ENCODE measurements at places on chromosomes 3 and 15. TPM values are rescaled to one million over a fixed set of nuclear protein-coding genes. Genes with fewer than 3 reads are reported as not detected.

DNA sequence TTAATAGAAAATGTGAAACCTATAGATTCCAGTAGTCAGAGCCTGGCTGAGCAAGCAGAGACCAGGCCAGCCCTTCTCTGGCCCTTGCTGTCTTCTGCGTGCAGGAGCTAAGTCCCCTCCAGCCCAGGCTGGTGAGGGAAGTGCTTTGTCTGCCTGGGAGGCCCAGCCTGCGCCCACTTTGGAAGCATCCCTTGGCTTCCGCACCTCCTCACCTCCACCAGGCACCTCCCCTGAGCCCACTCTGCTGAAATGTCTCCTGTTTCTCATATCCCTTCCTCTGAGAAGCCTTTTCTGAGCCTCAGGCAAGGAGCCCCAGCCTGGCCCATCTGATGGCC, 45.3 kb downstream of the ALDH1L1 start:
- no peak for ATAC-seq

DNA sequence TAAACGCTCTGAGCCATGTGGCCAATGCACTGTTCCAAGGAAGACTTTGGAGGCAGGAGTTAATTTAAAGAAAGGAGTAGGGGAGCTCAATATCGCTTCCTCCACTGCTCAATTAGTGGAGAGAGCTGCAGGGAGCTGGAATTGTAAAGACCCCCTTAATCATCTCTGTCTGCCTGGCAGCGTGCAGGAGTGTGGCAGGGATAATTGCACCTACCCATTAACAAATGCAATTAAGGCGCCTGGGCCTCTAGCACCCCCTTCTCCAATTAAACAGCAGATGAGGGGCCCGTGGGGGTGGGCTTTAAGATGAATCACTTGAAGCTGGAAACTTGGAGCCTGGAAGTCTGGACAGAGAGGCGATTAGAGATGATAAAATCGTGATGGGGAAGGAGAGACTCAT, 61.7 kb upstream of the GLCE start:
- ATAC-seq = no peak

GRCh38 chr3:48650723-48651122, 12.0 kb downstream of the CELSR3 start:
- ATAC-seq = no peak

DNA sequence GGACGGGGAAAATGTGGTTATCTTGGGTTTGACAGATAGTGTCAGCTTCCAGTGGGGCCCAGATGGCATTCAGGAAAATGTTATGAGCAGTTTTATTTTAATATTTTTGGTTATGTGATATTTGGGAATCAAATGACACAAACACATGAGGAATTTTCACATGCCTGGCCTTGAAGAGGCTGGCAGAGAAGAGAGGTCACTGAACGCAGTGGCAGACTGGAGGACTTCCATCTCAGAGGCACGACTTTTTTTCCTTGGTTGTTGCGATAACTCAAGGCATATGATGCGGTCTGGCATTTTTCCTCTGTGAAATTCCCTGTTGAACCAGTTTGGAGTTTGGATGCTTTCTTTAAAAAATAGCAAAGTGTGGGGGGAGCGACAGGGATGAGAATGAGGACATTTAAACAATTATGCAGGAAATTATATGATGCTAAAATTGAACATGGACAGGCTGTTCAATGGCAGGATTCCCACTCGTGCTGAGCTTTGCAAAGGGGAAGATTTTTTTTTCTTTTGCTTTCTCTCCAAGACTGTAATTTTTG, 36.9 kb upstream of the ARPP21 start:
- no peak for ATAC-seq

- ATAC-seq = peak; percentile 22
Observed at GRCh38 chr15:40106203-40107161, 2.2 kb downstream of the BMF start.

GRCh38 chr3:119677641-119677934, 382 bp upstream of the COX17 start:
- no peak for ATAC-seq

DNA sequence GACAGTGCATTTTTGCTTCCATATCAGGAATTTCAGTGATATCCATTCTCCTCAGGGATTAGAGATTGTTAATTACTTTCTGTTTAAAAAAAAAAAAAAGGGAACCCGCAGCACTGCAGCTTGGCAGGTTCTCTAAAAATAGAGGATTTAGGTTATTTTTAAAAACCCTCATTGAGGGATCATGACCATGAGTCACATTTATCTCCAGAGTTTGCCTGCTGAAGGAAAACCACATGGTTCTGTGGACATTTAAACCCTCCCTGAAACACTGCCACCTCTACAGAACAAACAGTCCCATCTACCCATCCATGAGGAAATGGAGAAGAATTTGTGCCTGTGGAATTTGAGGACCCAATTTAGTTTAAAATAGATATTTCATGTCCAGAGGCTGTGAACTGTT, 66.2 kb upstream of the UBE2E1 start:
- no peak for ATAC-seq

- no peak for ATAC-seq
Observed at GRCh38 chr15:72873379-72874233, 90.0 kb upstream of the ADPGK start.

GRCh38 chr3:168250415-168250861, 154.7 kb upstream of the GOLIM4 start:
- no peak for ATAC-seq

DNA sequence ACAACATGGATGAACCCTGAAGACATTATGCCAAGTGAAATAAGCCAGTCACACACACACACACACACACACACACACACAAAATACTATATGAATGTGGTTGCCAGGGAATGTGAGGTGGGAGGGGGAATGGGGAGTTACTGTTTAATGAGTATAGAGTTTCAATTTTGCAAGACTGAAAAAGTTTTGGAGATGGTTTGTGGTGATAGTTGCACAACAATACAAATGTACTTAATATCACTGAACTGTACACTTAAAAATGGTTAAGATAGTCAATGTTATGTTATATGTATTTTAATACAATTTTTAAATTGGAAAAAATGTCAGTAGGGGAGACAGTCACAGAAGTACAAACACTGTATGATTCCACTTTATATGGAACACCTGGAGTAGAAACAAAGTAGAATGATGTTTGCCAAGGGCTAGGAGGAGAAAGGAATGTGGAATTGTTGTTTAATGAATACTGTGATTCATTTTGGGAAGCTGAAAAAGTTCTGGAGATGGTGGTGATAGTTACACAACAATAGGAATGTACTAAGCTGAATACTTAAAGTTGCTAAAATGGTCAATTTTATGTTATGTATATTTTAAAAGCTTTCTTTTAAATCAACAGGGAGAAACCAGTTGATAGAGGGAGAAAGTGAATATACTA, 76.6 kb downstream of the RPL39L start:
- ATAC-seq = peak; percentile 28

DNA sequence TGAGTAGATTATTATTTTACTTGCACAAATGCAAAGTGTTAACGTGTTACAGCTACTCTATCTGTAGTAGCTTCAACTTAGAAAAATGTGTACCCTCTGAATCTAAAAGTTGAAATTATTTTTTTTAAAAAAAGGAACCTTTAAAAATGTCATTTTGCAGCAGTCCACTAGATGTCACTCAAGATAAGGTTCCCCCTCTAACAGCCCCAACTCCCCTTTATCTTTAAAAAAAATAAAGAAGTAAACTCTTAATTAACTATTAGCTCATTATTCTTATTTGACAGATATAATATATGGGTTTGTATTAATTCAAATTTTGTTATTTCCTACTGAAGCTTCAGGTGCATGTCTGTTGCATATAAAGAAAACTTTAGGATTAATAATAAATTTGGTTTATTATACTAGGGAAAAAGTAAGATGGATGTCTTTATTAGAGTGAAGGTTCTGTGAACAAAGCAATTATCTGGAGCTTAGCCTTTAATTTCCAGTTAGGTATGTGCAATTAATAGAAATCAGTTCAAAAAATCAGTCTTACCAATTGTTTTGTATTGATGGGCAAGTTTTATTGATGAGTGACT, 288.5 kb downstream of the VGLL3 start:
- no peak for ATAC-seq

DNA sequence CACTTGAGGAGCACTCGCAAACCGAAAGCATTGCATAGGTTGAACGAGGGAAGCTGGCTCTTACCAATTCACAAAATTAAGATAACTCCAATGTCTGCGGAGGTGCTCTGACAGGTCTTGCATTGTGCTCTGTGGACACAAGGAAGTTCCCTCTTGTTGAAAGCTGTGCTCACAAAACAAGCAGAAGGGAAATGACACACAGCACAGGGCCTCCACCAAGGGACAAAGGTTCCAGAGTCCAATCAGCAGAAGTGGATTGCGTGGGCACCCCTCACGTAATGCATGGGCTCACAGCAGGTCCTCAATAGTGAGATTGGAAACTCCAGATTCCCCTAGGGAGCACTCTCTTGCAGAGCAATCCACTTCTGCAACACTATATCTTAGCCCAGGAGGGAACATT, 89.9 kb downstream of the ATP10A start:
- ATAC-seq = no peak

- ATAC-seq = no peak
Observed at GRCh38 chr3:88334187-88334868, 184.6 kb downstream of the C3orf38 start.

- ATAC-seq = no peak
Observed at GRCh38 chr3:13787533-13788132, 92.2 kb downstream of the WNT7A start.

DNA sequence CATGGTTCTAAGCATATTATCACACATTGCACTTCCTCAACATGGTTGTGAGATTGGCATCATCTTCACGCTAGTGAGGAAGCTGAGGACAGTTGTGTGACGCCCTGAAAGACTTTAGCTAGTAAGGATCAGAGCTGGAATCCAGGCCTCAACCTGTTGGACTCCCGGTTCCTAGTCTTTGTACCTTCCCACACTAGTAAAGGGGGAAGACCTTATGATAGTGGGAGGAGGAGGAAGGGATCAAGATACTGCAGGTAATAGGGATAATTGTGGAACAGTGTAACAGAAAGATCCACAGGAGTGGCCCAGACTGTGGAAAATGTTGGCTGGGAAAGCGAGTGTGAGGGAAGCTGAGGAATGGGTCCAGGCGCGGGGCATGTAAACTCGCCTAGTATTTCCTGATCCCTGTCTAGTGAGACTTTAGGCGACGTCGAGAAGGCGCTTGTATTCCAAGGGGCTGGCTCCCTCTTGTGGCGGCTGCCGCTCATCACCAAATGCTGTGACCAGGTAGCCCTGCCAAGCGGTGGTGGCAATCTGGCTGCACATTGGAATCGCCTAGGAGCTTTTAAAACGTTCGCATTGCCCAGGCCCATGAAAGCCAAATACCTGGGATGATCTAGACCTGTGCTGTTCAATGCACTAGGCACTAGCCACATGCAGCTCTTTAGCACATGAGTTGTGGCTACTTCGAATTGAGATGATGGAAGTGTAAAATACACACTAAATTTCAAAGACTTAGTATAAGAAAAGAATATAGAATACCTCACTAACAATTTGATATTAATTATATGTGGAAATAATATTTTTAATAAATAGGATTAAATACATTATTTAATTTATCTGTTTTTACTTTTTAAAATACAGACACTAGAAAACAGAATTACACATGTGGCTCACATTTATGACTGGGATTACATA, 38.8 kb upstream of the CLDN18 start:
- ATAC-seq = peak; percentile 55

DNA sequence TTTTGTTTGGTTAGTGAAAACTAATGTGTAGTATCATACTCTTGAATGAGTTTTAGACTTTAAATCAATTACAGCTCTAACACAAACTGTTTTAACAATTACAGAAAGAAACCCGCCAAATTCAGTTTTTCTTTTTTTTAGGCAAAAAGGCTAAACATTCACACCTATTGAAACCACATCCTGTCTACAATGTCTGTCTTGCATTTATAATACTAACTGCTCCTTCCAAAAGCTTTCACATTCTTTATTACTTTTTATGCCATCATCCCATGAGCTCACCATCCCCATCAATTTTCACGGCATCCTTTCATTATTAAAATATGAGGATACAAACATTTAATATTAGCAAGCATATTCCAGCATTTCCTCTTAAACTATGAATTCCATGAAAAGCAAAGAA, 593.3 kb downstream of the FOXP1 start:
- peak; percentile 50 for ATAC-seq

TRPC1 gene
- 3.4 TPM for total RNA-seq

TMEM207 gene
- not detected for total RNA-seq

TIGIT gene
- total RNA-seq = 53.0 TPM

LNP1 gene
- total RNA-seq = 1.8 TPM

All from activated T-helper 17 cell treated with anti-CD3 and anti-CD28 coated beads, Interleukin-2, amount 50 U/mL, for 72 hours (primary cell).